ENCODE measurements at places on chromosomes 16 and 17.

GRCh38 chr17:56247816-56248215, 94.5 kb downstream of the ANKFN1 start:
- DNase-seq, result no peak

GRCh38 chr16:67394155-67395104, 1.1 kb upstream of the TPPP3 start:
- no peak for DNase-seq

DNA sequence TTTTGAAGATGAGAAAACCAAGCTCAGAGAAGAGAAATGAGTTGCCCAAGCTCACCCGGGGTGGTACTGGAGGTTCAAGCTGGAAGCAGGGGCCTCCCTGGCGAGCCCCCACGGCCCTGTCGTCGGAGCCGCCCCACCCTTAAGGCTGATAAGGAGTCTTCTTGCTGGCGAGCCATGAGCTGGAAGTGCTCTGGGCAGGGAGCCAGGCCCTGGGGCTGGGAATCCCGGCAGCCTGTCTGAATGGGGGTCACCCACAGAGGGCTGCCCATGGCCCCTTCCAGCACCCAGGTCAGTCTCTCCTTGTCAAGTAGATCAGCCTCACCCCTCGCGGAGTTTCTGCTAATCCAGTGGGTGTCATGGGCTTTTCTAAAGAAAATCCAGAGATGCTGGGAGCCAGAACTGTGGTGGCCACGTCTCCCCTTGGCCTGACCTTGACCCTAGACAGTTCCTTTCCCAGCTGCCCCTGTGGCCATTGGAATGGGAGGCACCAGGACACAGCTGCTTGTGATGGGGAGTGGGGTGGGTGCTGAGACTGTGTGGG, 1.2 kb upstream of the P2RX1 start:
- DNase-seq, result peak; percentile 24

GRCh38 chr17:19719355-19720209, 3.2 kb upstream of the SLC47A2 start:
- no peak for DNase-seq

DNA sequence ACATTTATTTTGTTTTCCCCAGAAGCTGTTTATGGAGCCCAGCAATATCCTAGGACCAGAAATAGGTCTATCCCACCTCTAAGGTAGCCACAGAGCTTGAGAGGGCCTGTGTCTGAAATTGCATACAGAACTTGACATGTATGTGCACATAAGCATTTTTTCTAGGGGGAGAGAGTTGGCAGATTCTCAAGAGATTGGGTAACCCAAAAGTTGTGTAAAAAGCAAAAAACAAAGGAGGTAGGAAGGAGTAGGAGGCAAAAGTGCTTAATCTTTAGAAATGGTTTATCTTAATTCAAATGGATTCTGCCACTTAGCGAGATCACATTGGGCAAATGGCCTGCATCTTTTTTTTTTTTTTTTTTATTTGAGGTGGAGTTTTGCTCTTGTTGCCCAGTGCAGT, 3.5 kb downstream of the PLK1 start:
- no peak for DNase-seq

- peak; percentile 30 for DNase-seq
Measured at GRCh38 chr17:3965118-3965800, 1.0 kb upstream of the ATP2A3 start.

GRCh38 chr17:13346081-13346533, 255.6 kb downstream of the HS3ST3A1 start:
- DNase-seq, result peak; percentile 99

DNA sequence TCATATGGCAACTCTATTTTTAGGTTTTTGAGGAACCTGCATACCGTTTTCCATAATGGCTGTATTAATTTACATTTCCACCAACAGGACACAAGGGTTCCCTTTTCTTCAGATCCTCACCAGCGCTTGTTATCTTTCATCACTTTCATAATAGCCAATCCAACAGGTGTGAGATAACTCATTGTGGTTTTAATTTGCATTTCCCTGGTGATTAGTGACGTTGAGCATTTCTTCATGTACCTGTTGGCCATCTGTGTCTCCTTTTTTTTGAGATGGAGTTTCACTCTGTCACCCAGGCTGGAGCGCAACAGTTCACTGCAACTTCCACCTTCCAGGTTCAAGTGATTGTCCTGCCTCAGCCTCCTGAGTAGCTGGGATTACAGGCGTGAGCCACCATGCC, 36.2 kb upstream of the ABCC3 start:
- no peak for DNase-seq

DNA sequence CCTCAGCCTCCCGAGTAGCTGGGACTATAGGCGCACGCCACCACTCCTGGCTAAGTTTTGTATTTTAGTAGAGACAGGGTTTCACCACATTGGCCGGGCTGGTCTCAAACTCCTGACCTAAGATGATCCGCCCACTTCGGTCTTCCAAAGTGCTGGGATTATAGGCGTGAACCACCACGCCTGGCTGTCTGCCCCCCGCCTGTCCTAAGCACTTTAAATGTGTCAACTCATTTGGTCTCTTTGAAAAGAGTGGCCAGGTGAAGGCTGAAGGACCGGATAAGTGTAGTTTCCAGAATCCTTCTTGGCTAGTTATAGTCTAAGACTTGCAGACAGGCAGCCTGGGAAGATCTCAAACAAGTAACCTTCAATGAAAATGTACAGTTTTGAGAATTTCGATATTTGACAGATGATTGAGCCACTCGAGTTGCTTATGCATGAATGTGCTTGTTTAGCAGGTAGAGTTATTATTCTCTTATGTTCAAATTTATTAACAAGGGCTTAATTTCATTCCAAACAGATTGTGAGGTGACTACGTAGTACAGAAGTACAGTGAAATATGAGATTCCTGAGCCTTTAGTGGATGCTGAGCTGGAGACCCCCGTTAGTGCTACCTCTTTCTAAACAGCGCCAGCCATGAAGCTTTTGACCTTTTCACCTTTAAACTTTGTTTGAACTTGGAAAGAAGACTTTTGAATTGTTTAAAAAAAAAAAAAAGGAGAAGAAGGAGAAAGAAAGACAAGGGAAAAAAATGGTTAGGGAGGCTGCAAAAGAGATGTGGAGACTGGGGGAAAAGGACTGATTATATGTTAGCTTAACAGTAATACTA, 164.4 kb upstream of the TBX2 start:
- DNase-seq, result no peak

DNA sequence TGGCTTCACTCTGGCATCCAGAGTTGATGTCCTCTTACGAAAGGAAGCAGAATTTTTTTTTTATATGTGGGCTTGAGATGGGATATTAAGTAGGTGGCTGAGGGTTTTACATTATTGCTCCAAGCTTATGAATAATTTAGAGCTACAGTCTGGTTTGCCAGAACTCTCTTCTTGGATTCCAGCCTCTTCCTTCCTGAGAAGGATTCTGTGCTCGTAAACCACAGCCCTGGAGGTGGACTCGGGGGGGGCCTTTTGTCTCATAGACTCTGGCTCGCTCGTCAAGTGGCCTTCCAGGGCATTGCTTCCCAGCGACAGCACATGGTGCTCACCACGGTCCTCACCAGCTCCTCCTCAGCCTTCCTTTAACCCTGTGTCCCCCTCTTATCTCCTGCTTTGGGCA, 43.2 kb downstream of the TMEM11 start:
- DNase-seq, result no peak

- DNase-seq, result no peak
Measured at GRCh38 chr16:24509536-24509935, 29.8 kb upstream of the RBBP6 start.
